ENCODE measurements at places on chromosomes 12 and 14.

- no peak for DNase-seq
These were observed 131.3 kb upstream of the HIF1A start for GRCh38 chr14:61563880-61564617.

DNA sequence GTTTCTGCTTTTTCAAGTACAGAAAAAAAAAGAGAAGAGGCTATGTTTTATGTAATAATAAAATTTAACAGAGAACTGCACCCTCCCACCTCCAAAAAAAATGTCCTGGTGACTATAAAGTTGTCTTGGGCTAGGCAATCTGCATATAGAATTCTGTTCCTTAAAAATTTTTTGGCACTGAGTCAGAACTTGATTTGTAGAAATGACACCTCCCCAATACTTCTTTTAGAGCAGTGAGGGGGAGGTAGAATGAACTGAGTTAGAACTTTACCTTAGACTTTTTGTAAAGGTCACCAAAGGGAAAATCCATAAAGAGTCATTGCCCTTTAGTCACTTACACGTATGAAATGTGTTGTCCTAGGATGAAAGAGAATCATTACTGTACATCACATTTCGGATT, 80.0 kb downstream of the BTG1 start:
- no peak for DNase-seq

DNA sequence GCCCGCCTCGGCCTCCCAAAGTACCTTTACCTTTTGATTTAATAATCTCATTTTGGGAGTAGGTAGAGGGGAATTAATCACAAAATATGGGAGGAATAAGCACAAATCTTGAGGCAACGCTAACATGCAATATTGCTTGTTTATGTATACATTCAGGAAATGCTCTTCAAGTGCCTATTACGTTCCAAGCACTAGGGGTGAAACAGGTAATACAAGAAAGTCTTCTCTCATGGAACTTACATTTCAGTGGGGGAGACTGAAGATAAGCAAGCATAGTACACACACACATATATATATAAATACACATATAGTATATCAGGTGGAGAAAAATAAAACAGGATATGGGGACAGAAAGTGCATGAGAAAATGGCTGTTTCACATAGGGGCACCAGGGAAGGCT, 19.0 kb upstream of the ERC1 start:
- no peak for DNase-seq

- no peak for DNase-seq
These were observed 653.3 kb upstream of the MIS18BP1 start for GRCh38 chr14:45906257-45906656.

DNA sequence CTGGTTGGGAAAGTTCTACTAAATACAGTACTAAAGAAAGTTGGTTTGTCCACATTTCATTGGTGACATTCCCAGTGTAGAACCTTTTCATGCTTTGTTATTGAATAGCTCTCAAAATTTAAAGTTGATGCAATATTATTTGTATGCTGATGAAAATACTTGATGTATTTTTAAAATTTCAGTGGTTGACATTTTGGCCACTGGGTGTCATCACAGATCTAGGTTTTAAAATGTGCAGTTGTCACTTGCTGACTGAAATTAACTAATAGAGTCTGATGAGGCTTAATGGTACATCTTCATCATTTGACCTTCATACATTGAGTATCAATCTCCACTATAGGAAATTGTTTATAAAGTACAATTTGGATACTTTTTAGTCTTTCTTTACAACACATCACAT, 37.1 kb downstream of the CMAS start:
- DNase-seq: no peak

- DNase-seq: no peak
These were observed 426.7 kb downstream of the RAD51B start for GRCh38 chr14:68246074-68246785.
